ENCODE measurements at places on chromosomes 2 and 18. TPM values are rescaled to one million over a fixed set of nuclear protein-coding genes. Genes with fewer than 3 reads are reported as not detected.

The AGXT gene
- total RNA-seq, result not detected

The G6PC2 gene
- total RNA-seq, result not detected

The OTOS gene
- not detected for total RNA-seq

The PDE1A gene
- 1.2 TPM for total RNA-seq

The WNT10A gene
- total RNA-seq, result 3.4 TPM

The PLA2R1 gene
- total RNA-seq, result 6.2 TPM

The EFHD1 gene
- total RNA-seq, result 1.1 TPM

The CNGA3 gene
- total RNA-seq, result not detected
